Stimulated activated CD4-positive, alpha-beta T cell treated with anti-CD3 and anti-CD28 coated beads, TNF-alpha, amount 100 ng/mL, for 24 hours (primary cell): ENCODE measurements at places on chromosomes 7 and 10.

- no peak for DNase-seq
These were observed 19.0 kb upstream of the AGMO start for GRCh38 chr7:15580604-15581351.

DNA sequence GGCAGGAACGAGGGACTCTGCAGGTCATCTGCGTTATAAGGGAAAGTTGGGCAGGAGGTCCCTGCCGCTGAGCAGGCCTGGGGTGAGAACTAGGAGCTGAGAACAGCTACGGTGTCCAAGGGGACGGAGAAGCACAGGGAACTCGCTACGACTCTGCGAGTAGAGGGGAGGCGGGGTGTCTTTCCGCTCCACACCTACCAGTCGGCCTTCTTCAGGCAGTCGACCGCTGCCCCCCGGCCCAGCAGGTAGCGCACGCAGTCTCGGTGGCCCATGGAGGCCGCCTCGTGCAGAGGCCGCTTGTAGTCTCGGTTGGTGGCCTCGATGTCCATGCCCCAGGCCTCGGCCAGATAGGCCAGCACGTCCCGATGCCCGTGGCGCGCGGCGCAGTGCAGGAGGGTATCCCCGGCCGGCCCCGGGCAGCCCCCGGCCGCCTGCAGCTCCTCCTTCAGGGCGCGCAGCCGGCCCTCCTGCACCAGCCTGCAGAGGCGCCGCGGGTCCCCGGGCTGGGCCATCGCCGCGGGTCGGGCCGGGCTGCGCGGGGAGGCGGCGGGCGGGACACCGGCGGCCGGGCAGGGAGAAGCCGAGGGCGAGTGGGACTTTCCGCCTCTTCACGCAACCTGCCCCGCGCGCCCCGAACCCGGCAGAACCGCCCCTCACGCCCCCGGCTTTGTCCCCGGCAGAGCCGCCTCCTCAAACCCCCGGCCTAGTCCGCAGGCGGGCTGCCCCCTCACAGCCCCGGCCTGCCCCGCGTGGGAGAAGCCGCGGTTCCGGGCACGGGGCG, 660 bp downstream of the ANKRD16 start:
- DNase-seq: no peak

DNA sequence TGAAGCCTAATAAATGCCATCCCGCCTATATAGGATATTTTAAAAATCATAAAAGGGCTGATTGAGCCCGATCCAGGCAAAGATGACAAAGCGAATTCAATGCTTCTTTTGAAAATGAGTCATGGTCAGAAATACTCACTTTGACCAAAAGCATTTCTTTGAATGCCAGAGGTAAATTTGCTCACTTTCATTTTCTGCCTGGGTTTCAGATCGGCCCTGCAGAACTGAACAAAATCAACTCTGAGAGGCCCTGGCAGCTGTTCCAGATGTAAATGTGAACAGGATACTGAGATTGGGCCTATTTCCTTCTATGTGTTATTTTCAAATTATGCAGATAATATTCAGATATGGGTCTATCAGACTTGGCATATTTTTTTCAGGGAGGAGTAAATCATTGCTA, 114.8 kb upstream of the ARID5B start:
- no peak for DNase-seq

DNA sequence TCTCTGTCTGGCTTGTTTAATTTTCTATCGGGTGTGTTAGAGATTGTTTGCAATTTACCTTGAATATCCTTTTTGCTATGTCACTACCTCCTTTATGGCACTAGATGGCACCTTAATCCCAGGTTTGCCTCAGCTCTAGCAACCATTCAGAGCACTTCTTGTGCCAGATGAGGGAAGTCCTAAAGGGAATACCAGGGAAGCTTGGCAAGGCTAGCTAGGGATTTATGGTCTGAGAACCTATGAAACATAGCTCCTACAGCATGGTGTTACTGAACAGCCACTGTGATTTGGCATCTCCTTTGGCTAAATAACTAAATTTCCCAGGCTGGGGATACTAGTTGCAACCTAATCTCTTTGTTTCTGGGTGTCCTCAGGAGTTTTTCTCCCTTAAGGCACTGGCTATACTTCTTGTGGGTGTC, 69.0 kb upstream of the VOPP1 start:
- no peak for DNase-seq

DNA sequence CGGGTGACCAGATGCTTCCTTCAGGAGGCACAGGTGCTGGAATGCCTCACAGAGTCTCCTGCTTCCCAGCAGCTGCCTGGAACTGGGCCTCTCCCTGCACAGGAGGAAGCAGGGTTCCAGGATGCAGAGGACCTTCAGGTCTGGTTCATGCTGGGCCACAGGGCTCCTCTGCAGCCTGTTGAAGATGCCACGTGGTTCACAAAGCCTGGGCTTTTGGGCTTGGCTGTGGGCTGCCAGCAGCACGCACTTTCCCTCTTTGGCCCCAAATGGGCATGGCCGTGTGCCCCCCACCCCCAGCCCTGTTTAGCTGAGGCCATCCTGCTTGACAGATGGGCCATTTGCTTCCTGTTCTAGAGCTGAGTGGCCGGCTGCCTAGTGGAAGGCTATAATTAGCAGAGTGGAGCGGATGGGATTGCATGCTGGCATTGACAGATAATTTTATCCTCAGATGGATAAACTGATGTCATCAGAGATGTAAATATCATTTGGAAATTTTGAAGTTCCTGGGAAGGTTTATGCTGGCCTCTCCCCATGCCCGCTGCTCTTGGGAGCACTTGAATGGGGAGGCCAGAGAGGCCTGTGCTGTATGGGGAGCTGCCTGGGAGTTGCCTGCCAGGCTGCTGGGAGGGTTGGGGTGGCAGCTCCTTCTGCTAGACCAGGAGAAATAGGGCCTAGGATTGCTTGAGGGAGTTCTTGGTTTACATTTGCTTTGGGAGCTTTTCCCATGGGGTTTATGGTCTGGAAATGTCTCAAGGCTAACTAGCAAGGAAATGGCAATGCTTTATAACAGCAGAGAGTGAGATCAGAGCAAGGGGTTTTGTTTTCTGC, 28.2 kb downstream of the TSPAN15 start:
- DNase-seq: no peak

DNA sequence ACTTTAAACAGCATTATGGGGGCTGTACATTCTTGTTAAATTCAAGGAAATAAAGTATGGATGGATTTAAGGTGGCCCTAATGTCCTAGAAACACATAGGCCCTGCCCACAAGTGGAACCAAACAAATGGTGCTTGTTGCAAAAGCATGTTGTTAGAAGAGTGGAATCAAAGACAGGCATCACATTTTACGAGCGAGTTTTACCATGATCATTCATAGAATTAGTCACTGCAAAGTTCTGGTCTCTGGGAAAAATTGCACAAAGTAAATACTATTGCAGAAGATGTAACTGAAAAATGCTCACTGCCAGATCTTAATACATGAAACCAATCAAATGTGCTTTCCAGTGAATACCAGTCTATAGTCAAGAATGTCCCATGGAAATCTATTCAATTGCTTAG, 677.1 kb downstream of the PARD3 start:
- DNase-seq: no peak

- DNase-seq: no peak
These were observed 486 bp upstream of the LHFPL3 start for GRCh38 chr7:104327938-104328295.

GRCh38 chr7:18647582-18647981, 152.0 kb downstream of the HDAC9 start:
- DNase-seq: no peak

GRCh38 chr7:24597014-24597413, 23.8 kb downstream of the PALS2 start:
- DNase-seq: no peak

DNA sequence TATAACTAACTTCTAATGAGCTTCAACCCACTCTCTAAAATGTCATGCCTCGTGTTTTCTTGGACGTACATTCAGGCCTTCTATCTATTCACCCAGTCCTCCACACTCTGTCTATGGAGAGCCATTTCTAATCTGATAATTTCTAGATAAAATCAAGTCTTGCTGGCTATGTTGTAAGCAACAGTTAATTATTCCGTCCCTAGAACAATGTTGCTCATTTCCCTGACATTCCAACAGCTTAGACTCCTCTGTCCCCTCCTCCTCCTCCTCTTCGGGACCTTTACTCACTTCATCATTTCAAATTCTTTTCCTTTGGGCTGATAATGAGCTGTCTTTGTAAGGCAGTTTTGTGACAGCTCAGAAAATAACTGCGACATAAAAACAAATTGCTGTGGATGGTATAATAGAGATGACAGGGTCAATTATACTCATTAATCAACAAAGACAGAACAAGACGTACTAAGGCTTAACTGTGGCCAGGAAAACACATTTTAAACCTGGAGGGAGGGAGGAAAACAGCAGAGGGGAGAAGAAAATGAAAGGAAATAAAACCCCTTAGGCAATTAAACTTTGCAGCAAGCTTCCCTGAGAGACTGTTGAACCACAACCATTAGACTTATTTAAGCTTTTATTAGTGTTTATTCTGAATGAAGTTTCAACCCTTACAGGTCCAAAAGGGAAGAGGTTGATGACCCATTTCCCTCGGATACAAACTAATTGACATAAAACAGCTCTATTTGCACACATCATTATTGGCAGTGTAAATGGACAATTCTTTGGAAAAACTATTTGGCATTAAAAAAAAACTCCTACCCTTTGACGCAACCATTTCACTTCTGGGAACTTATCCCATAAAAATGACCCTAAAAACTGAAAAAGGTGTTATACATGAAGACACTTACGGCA, 179.1 kb downstream of the SFMBT2 start:
- DNase-seq: no peak

- no peak for DNase-seq
These were observed 519 bp downstream of the ITGB8 start for GRCh38 chr7:20330928-20331909.

DNA sequence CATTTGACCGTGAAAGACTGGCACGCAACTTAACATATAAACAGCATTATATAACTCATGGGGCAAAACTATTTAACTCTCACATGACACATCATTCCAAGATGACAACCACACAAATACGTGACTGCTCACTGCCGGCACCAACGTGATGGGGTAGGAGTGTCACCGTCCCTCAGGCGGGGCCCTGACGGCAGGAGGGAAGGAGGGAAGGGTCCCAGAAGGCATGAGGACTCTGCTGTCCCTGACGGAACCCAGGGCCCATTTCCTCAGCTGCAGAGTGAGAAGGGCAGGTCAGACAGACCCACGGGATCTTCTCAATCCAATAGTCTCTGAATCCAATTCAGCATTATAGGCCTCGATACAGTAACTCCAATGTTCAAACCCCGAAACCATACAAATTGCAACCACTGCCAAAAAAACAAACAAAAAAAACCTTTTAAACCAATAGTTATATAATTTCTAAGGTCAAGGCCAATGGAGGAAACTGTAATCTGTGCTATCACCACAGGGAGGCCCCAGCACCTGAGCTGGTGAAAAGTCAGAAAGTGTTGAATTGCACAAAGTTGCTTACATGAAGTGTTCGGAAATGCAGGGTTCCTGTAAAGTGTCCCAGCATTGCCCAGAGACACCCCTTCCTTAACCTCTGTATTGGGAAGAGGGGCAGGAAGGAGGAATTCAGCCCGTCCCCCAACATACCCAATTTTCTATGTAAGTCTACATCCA, 137.4 kb downstream of the TNS3 start:
- DNase-seq: no peak

DNA sequence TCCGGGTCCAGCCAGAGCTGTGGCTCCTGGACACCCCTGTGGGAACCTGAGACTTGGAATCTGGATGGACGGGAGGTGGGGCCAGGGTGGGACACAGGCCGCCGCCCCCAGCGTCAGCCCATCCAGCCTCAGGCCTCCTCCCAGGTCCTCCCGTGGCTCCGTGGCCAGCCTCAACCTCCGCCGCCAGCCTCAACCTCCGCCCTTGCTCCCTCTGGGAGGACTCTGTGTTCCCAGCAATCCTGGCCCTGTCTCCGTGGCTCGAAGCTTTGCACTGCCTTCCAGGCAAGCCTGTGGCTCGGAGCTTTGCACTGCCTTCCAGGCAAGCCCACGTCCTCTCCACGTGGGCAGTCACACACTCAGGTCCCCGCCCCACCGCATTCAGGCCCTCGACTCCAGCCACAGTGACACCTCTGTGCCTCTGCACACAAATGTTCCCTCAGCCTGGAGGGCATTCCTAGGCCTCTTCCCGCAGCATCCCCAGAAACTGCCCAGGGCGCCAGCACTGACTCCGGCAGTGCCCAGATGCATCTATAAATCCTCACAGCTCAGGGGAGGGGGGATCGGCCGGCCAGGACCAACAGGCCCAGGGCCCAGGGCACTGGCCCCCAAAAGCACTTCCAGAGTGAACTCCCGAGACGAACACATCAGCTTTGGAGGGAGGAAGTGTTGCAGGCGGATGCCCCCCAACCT, 44.7 kb upstream of the PDGFA start:
- DNase-seq: no peak

- DNase-seq: no peak
These were observed 413.5 kb upstream of the SEMA3D start for GRCh38 chr7:85600395-85600794.

GRCh38 chr10:28627102-28627501, 50.2 kb upstream of the BAMBI start:
- no peak for DNase-seq

DNA sequence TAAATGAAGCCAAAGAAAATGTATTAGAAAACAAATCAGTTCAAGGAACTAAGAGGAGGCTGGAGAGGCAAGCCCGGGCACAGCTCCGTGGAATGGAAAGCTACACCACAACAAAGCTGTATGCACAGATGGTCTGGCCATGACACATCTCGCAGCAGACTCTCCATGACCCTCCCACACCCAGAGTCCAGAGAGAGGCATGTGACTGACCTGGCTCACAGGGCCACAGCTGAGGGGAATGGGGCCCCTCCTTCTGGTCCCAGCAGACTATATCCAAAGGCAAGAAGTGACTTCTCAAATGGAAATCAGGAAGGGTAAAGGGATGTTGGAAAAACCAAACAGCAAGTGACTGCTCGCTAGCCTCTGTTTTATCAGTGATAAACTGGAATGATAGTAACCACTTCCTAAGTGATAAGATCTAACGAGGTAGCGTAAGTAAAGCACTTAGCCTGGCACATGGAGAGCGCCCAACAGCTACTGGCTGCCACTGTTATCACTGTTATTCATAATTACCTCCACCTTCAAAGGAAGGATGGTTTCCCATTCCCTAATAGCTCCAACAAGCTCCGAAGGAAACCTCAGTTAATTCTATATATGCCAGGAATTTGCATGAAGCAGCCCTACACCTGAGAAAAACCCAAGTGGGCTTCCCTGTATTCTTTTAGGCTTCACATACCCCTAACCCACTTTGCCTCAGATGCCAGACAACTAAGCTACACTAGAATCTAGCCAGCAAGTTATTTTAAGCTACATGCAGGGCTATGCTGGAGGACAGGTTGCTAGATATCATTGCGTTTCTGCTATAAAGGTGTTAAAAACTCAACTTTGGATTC, 8.4 kb downstream of the OSBPL3 start:
- no peak for DNase-seq

DNA sequence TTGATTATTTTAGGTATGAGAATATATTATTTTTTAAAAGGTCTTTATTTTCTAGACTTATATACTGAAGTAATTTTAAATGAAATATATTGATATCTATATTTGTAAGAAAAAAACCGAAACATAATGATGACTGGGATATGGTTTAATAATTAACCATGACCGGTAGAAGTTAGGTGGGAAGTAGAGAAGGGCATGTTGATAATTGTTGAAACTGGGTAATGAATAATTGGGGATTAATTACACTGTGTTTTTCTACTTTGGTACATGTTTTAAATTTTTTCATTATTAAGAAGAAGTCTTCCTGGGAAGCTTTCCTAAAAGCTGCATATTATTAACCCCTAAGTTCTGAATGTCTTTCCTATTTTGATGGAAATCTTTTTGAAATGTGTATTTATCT, 16.3 kb downstream of the TSPAN12 start:
- DNase-seq: no peak

GRCh38 chr10:93160829-93161228, 87.1 kb downstream of the CYP26A1 start:
- DNase-seq: no peak
